Gastrocnemius medialis (tissue), 4 donors: ENCODE measurements at places on chromosomes 7 and 10.

DNA sequence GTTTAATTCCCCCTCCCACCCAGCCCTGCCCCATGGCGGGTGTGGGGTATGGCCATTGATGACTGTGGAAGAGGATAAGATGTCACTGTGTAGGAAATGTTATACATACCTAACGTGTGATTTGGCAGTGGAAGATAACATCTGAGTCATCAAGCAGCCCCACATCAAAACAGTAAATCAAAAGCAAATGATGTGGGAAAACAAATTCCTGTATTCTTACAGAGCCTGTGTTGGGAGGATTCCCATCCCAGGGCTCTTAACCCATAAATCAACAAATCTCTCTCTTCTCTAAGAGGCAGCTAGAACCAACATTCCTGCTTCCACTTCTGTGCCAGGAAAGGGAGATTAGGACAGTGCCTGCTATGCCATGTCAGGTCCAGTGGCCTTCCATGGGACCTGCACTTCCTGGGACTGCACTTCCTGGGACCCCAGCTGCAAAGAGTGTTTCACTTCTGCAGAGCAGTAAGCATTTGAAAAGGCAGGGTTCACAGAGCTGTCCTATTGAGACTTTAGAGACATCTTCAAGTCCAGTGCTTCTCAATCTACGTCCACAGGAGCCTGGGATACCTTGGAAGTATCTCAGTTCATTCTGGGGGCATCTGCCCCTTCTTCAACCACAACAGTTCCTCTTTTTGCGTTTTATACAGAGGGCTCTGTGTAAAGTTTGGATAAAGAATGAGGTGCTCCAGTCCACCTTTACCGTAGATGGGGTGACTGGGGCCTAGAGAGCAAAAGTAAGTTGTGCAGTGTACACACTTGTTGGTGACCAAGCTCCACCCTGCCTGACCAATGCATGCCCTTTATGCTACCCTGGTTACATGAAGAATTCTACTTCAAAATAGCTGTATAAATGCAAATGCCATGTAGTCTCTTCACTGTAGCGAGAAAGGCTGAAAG lies 45.7 kb downstream of the ATXN7L1 start:
- H3K4me1 ChIP-seq: peaks cover 22% of the 10 kb centered on the region
- H3K36me3 ChIP-seq: no peaks in the 10 kb centered on the region
- DNase-seq: no peak
- H3K27ac ChIP-seq: no peak overlapping the region
- H3K27me3 ChIP-seq: no peaks in the 10 kb centered on the region

GRCh38 chr10:103466734-103467133 lies 8.0 kb upstream of the CALHM1 start:
- H3K27me3 ChIP-seq: no peaks in the 10 kb centered on the region
- H3K27ac ChIP-seq: no peak overlapping the region
- DNase-seq: no peak
- H3K36me3 ChIP-seq: no peaks in the 10 kb centered on the region
- no peak overlapping the region for H3K4me3 ChIP-seq
- no peaks in the 10 kb centered on the region for H3K4me1 ChIP-seq

DNA sequence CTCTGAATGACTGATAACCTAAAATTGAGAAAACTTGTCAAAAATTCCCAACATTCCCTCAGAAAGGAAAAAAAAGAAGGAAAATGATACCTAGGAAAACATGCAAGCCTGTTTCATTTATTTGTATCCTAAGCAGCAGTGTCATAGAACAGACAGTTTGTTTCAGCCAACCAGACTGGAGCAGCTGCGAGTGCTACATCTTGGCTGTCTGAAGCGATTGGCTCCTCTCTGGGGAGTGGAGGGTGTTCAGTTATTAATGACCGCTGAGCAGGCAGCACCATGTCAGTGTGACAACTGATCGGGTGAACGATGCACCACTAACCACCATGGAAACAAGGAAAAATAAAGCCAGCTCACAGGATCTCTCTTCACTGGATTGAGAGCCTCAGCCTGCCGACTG lies at the start of gene LRRN3:
LRRN3 (plus strand) TSS at position 282 of the 400 bp plus-strand sequence. CDS start 31,646 bp downstream, outside the sequence.
- peak within 1 kb of the TSS; percentile 50 for H3K4me3 ChIP-seq
- peak within 1 kb of the TSS; percentile 46 for H3K27ac ChIP-seq
- no peaks in the 10 kb centered on the region for H3K27me3 ChIP-seq
- DNase-seq: peak; percentile 53
- H3K36me3 ChIP-seq: no peaks in the 10 kb centered on the region

GRCh38 chr10:77507291-77507880 lies 130.2 kb downstream of the KCNMA1 start:
- no peak for DNase-seq
- H3K36me3 ChIP-seq: no peaks in the 10 kb centered on the region
- peaks cover 38% of the 10 kb centered on the region for H3K4me1 ChIP-seq

- no peak for DNase-seq
- H3K27ac ChIP-seq: no peak overlapping the region
- H3K27me3 ChIP-seq: peaks cover 16% of the 10 kb centered on the region
- H3K4me3 ChIP-seq: no peak overlapping the region
Measured at GRCh38 chr10:119478811-119479341, 63.6 kb downstream of the RGS10 start.

GRCh38 chr10:121085367-121085766 lies 234.2 kb downstream of the WDR11 start:
- H3K27me3 ChIP-seq: no peaks in the 10 kb centered on the region
- no peak overlapping the region for H3K4me3 ChIP-seq
- no peaks in the 10 kb centered on the region for H3K36me3 ChIP-seq
